ENCODE measurements at places on chromosomes 3 and 15. TPM values are rescaled to one million over a fixed set of nuclear protein-coding genes. Genes with fewer than 3 reads are reported as not detected.

GRCh38 chr3:178084938-178085816 lies 451.1 kb upstream of the KCNMB2 start:
- H3K27me3 ChIP-seq = no peaks in the 10 kb centered on the region
- no peak overlapping the region for H3K27ac ChIP-seq
- no peak overlapping the region for H3K4me3 ChIP-seq
- DNase-seq = peak; percentile 48

- no peaks in the 10 kb centered on the region for H3K4me1 ChIP-seq
- no peak overlapping the region for H3K27ac ChIP-seq
- H3K36me3 ChIP-seq = no peaks in the 10 kb centered on the region
- H3K27me3 ChIP-seq = no peaks in the 10 kb centered on the region
Measured at GRCh38 chr3:98180319-98180890, 13.9 kb downstream of the OR5H15 start.

DNA sequence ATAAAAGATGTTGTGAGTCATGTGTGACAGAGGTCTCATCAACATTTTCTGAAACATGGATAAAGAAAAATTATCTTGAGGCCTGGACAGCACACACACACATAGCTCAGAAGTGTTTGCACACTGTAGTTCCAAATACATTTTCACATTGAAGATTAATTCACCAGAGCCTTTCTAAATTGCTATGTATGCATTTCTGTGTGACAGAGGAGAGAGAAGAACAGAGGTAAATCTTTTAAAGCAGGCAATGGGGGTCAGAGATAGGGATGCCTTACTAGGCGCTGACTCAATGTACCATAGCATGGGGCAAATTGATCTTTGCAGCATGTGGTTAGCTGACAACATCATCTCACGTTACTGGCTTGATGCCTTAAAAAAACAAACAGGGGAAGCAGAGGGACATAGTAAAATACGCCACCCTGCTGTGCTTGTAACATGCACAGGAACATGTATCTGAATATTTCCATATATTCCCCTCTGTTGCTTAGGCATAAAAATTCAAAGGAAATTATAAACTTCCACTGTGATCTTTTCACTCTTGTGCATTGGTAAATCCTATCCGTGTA lies 7.7 kb downstream of the POU1F1 start:
- no peaks in the 10 kb centered on the region for H3K4me1 ChIP-seq
- no peak overlapping the region for H3K4me3 ChIP-seq
- no peaks in the 10 kb centered on the region for H3K36me3 ChIP-seq
- H3K27me3 ChIP-seq = no peaks in the 10 kb centered on the region
- no peak for DNase-seq

- H3K4me1 ChIP-seq = no peaks in the 10 kb centered on the region
- no peaks in the 10 kb centered on the region for H3K27me3 ChIP-seq
- no peak for DNase-seq
- no peaks in the 10 kb centered on the region for H3K36me3 ChIP-seq
Measured at GRCh38 chr3:77134769-77135168, 94.9 kb downstream of the ROBO2 start.

GRCh38 chr3:149839896-149840295 lies 26.9 kb downstream of the RNF13 start:
- H3K27me3 ChIP-seq = no peaks in the 10 kb centered on the region
- DNase-seq = no peak
- H3K27ac ChIP-seq = no peak overlapping the region
- no peaks in the 10 kb centered on the region for H3K4me1 ChIP-seq
- H3K36me3 ChIP-seq = peaks cover 6% of the 10 kb centered on the region
- H3K4me3 ChIP-seq = no peak overlapping the region

GRCh38 chr3:139457066-139457465 lies 19.2 kb downstream of the RBP2 start:
- DNase-seq = no peak
- H3K4me1 ChIP-seq = no peaks in the 10 kb centered on the region
- H3K36me3 ChIP-seq = no peaks in the 10 kb centered on the region
- H3K4me3 ChIP-seq = no peak overlapping the region
- H3K27ac ChIP-seq = no peak overlapping the region
- H3K27me3 ChIP-seq = no peaks in the 10 kb centered on the region

GRCh38 chr3:183161552-183162336 lies 790 bp downstream of the LAMP3 start:
- H3K4me1 ChIP-seq = peaks cover 10% of the 10 kb centered on the region
- no peak overlapping the region for H3K27ac ChIP-seq
- peak overlapping the region; percentile 89 for H3K4me3 ChIP-seq

GRCh38 chr3:48157950-48158376 lies 30.3 kb downstream of the CDC25A start:
- no peaks in the 10 kb centered on the region for H3K36me3 ChIP-seq
- H3K27me3 ChIP-seq = no peaks in the 10 kb centered on the region
- no peaks in the 10 kb centered on the region for H3K4me1 ChIP-seq

DNA sequence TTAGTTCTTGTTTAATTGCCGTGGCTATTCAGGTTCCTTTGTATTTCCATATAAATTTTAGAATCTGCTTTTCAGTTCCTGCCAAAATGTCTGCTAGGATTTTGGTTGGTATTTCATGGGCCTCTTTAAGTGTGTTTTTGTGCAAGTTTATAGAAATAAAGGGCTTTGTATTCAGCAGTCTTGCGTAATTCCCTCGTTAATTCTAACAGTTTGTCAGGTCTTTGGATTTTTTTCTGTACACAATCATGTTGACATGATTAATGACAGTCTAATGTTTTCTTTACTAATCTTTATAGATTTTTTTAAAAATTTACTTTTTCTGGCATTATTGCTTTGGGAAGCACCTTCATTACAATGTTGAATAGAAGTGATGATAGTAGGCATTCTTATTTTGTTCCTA lies 120.9 kb downstream of the NEK11 start:
- H3K27ac ChIP-seq = no peak overlapping the region
- no peaks in the 10 kb centered on the region for H3K27me3 ChIP-seq
- DNase-seq = no peak

GRCh38 chr3:58169371-58169770 lies 41.4 kb downstream of the DNASE1L3 start:
- H3K4me1 ChIP-seq = no peaks in the 10 kb centered on the region
- no peak for DNase-seq
- H3K36me3 ChIP-seq = peaks cover 14% of the 10 kb centered on the region
- no peak overlapping the region for H3K27ac ChIP-seq
- no peaks in the 10 kb centered on the region for H3K27me3 ChIP-seq

DNA sequence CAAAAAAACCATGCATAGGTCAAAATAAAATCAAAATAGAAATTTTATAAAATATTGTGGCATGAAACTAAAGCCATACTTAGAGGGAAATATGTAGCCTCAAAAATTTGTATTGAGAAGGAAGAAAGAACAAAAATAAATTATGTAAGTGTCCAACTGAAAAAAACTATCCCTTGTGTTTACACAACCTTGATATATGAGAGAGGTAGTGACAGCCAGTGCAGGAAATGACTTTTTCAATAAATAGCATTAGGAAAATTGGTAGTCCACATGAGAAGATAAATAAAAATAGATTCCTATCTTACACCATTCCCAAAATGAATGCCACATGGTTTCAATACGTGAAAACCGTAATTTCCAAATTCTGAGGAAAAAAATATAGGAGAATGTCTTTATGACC lies 13.2 kb upstream of the PRSS50 start:
- H3K27ac ChIP-seq = no peak overlapping the region
- H3K4me3 ChIP-seq = no peak overlapping the region
- H3K36me3 ChIP-seq = no peaks in the 10 kb centered on the region
- no peaks in the 10 kb centered on the region for H3K4me1 ChIP-seq
- no peak for DNase-seq

The CEP19 gene
- total RNA-seq = 1.9 TPM

The HEXA gene
- 88.1 TPM for total RNA-seq

Data from CD4-positive, CD25-positive, alpha-beta regulatory T cell (primary cell).